ENCODE measurements at places on chromosomes 7 and 10.

- peak; percentile 96 for DNase-seq
Observed at GRCh38 chr7:126535176-126535575, 717.6 kb downstream of the GRM8 start.

GRCh38 chr10:110378006-110378405 lies 73.3 kb upstream of the SMNDC1 start:
- DNase-seq: no peak

GRCh38 chr7:44398511-44398911 lies 73.1 kb upstream of the CAMK2B start:
- no peak for DNase-seq

- no peak for DNase-seq
Observed at GRCh38 chr7:336810-337566, 47.0 kb downstream of the FOXL3 start.

GRCh38 chr10:98115031-98115787 lies 19.2 kb upstream of the R3HCC1L start:
- no peak for DNase-seq

- peak; percentile 66 for DNase-seq
Observed at GRCh38 chr7:38908759-38909335, at the start of gene VPS41. Gene VPS41 (minus strand): TSS chr7:38909191. CDS start chr7:38909174, 17 bp downstream.

DNA sequence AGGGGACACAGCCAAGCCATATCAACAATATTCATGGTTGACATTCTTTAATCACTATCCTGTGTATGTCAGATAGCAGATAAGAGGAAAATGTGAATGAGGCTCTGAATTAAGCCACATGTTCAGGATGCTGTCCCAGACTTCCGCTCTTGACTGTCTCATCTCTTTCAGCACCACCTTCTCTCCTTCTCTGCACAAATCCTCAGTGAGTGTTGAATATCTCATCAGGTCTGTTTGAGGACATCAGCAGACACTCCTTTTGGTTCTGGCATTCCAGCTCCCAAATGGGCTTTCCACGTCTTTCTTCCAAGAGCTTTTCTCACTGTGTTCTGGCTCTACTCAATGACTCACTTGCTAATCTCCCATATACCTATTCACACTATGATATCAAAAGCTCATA lies 321.7 kb downstream of the GALNT17 start:
- no peak for DNase-seq

- DNase-seq: no peak
Observed at GRCh38 chr10:32951111-32951510, 6.9 kb downstream of the ITGB1 start.

- no peak for DNase-seq
Observed at GRCh38 chr10:76497666-76498065, 1066.2 kb downstream of the LRMDA start.

DNA sequence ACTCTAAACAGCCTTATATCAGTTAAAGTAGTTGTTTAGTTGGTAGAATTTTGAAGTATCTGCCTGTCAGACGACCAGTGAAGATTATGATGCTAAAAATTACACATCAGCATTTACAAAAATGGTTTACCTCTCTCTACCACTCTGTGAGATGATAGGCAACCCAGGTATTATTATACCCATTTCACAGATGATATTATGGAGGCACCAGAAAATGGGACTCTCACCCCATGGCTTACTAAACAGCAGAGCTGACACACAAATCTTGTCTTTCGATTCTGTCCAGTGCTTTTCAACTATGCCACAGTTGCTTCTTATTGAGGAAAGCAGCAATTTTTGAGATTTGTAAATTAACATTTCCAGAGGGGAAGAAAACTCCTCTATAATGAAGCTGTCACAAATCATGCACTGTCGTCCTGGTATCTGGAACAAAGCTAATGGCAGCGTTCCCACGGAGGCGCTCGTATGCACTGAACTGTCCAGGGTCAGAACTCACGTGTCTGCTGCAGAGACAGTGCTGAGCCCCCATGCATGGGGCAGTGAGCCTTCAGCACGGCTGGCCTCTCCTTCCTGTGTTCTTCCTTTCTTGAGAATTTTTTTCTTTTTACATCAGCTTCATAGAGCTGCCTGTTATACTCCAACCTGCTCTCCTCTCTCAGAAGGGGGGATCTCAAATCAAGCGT lies 381.1 kb downstream of the SDK1 start:
- DNase-seq: no peak

- peak; percentile 42 for DNase-seq
Observed at GRCh38 chr10:47383261-47384147, 589 bp downstream of the ZNF488 start.

DNA sequence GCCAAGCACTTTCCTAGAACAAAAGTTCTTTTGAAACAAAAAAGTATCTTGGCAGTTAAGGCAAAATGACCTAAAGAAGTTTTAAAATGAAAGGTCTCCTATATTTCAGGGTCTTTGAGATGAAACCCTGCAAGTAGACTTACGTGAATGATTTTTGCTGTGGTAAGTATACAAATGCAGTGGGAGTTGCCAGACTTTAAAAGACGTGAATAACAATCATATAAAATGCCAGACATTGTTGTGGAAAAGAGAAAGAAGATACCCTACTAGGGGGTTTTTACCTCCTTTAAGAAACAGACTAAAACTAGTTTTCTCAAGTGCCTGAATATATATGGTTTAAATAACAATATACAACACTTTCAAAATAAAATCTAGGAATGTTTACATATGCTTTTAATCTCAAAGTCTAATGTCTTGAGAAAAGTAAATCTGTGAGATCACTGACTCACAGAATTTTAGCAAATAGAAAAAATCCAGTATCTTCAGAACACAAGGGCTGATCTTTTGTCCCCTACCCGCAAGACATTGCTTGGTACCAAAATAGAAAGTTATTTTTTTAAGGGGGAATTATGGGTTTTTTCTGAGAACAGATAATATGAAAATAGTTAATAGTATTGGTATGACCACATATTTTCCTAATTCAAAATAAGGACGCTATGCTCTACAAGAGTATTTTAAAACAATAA lies 29.5 kb downstream of the LRRC17 start:
- no peak for DNase-seq

- DNase-seq: no peak
Observed at GRCh38 chr7:122137251-122138077, 6.6 kb downstream of the AASS start.

DNA sequence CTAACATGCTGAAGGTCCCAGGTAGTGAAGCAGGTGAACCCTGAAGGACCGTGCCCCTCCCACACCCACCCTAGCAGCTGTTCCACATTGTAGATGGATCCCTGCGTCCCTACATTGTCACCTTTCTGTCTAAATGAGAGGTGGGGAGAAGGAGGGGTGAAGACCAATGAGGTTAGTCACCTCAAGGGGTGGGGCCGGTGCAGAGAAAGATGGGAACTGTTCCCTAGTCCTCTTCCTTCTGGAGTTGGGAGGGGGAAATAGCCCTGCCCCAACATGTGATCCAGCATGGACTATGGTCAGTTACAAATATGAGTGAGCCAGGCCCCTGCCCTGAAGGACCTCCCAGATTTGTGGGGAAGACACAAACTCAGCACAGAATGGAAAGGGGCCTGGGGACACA lies 124.5 kb downstream of the LHPP start:
- DNase-seq: no peak

DNA sequence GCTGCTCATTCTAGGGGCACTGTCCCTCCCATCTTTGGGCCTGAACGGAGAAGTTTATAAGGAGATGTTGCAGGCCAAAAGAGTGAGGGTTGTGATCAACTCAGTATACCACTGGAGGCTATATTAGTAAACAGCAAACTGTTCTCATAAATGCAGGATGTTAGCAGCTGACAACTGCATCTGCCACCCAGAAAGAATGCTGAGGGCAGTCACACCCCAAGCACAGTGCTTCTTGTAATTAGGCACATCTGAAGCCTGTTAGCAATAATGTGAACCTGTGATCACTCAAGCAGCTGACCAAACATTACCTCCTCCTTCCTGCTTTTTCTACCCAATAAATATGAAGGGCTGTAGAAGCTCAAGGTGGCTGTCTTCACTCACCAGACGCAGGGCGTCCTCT lies 38.4 kb upstream of the ZNF138 start:
- DNase-seq: no peak

DNA sequence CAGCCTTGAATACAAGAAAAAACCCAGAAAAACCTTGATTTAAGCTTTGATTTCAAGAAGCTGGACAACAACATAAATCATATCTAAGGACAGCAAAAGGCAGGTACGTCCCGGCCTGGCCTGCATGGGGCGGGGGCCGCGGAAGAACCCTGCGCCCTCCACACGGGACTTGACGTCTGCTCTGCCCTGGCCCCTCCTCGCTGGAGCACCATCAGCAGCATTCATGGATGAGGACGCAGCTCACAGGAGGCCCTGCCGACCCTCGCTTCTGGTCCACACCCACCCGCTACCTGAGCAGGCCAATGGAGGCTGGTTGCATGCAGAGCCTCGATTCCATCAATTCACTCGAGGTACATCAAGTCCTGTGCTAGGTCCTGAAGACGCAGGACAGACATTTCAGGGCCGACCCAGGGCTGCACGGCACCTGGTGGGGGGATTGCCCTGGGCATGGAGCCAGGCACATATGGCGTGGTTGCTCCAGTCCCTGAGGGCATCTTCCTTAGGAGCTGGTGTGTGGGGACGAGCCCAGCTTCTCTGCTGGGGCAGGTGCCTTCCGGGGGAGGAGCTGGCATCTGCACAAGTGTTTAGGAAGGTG lies 63.1 kb upstream of the NKX6-2 start:
- no peak for DNase-seq

- DNase-seq: no peak
Observed at GRCh38 chr7:141587304-141587703, 36.1 kb downstream of the AGK start.

DNA sequence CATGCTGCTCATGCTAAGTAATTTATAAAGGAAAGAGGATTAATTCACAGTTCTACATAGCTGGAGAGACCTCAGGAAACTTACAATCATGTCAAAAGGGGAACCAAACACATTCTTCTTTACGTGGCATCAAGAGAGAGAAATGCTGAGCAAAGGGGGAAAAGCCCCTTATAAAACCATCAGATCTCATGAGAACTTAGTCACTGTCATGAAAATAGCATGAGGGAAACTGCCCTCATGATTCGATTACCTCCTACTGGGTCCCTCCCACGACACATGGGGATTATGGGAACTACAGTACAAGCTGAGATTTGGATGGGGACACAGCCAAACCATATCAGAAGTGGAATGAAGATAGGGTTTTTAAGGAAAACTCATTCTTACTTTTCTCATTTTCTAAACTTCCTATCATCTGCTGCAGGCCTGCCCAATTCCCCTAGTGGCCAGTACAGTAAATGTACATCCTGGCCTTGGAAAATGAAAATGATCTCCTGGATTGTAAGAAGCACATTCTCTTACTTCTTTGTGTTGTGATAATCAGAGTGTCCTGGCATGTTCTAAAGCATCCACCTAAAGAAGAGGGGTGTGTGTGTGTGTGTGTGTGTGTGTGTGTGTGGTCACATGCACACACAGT lies 421.5 kb downstream of the LRMDA start:
- no peak for DNase-seq

GRCh38 chr10:79328737-79329504 lies 18.3 kb upstream of the PPIF start:
- no peak for DNase-seq

GRCh38 chr7:148535217-148535616 lies 55.3 kb upstream of the C7orf33 start:
- no peak for DNase-seq

DNA sequence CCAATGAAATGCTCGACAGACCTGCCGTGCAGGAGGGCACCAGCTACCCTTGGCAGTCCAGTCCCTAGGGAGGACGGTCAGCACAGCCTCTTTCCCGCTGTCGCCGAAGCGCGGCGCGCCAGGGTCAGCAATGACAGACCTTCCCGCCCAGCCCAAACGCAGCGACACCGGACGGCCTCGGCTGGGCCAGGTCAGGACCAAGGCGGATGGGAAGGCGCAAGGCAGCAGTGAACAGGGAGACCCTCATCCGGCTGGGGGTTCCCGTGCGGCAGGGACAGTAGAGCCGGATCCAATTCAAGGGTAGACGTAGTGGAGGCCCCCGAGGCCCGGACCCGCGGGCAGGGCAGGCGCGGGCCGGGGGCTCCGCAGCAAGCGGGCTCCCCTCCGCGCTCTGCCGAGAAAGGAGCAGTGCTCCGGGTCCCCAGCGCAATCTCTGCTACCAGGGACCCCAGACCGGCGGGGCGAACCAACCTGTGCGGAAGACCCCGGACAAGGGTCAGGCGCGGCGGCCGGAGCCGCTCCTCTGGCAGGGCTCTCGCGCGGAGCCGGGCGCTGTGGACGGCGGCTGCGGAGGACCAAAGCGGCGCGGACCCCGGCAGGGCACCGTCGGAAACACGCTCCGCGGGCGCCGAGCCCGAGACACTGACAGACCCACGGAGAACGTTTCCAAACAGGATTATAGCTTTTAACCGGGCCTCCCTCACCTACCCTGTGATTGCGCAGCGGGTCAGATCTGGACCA lies at the start of gene SEC31B:
Gene SEC31B (minus strand): TSS at position 551 of the 741 bp plus-strand sequence. CDS start 2,909 bp downstream, outside the sequence.
- DNase-seq: no peak

- no peak for DNase-seq
Observed at GRCh38 chr7:51188987-51189386, 127.6 kb downstream of the COBL start.

- DNase-seq: no peak
Observed at GRCh38 chr7:55474944-55475854, 97.1 kb downstream of the VOPP1 start.

DNA sequence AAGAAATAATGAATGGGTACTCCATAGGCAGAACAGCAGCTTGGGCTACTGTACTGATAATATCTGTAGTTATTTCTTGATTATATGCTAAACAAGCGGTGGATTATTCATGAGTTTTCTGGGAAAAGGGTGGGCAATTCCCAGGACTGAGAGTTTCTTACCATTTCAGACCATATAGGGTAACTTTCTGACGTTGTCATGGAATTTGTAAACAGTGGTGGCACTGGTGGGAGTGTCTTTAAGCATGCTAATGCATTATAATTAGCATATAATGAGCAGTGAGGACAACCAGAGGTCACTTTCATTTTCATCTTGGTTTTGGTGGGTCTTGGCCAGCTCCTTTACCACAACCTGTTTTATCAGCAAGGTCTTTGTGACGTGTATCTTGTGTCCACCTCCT lies 399.7 kb downstream of the CDC14C start:
- no peak for DNase-seq

DNA sequence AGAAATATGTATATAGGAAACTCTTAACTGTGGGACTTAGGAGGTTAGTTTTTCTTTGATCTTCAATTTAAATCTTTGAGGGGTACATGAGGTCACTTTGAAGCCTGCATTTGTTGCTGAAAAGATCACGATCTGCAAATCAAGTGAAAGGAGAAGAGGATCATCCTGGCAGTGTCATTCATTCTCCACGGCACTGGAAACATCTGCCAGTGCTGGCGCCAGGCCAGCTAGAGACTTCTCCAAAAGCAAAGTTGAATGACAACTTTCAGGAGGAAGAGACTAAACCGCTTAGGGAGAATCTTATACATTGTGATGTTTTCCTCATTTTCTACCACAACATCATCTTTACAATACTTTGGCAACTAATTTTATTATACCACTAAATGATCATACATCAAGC lies 42.5 kb downstream of the MRC1 start:
- no peak for DNase-seq

Measured in NCI-H187 (cell line).